ENCODE measurements at places on chromosomes 2 and 18.

GRCh38 chr2:159232456-159233170 is 53.9 kb downstream of the WDSUB1 start:
- DNase-seq, result no peak

GRCh38 chr2:65357095-65357958 is 75.1 kb downstream of the SPRED2 start:
- no peak for DNase-seq

GRCh38 chr2:174493549-174494331 is 6.9 kb upstream of the GPR155 start:
- DNase-seq, result no peak

- DNase-seq, result no peak
These were observed 65.0 kb upstream of the IKZF2 start for GRCh38 chr2:213216461-213216860.

- DNase-seq, result no peak
These were observed 629.6 kb downstream of the ARHGAP15 start for GRCh38 chr2:143758629-143759330.

DNA sequence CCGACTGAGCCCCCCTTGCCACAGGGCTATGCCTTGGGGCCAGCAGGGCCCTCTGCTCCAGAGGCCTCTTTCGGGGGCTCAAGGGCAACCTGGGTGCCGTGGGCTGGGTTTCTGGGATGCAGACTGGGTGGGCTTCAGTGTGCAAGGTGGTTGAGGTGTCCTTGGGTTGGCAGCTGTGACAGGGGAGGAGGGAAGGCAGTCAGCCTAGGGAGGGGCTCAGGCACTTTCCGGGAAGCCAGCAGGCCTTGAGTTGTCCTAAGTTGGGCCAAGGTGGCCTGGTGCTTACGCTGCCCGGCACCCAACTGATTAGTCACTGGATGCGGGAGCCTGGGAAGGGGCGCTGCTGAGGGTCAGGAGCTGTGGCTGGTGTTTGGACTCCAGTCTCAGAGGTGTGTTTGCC is 199.5 kb downstream of the TWIST2 start:
- no peak for DNase-seq

Data from testis (tissue), 5 donors.